ENCODE measurements at places on chromosomes 1 and 21.
A peak's percentile ranks its signal among the peaks of the same experiment; 100 is the strongest.

DNA sequence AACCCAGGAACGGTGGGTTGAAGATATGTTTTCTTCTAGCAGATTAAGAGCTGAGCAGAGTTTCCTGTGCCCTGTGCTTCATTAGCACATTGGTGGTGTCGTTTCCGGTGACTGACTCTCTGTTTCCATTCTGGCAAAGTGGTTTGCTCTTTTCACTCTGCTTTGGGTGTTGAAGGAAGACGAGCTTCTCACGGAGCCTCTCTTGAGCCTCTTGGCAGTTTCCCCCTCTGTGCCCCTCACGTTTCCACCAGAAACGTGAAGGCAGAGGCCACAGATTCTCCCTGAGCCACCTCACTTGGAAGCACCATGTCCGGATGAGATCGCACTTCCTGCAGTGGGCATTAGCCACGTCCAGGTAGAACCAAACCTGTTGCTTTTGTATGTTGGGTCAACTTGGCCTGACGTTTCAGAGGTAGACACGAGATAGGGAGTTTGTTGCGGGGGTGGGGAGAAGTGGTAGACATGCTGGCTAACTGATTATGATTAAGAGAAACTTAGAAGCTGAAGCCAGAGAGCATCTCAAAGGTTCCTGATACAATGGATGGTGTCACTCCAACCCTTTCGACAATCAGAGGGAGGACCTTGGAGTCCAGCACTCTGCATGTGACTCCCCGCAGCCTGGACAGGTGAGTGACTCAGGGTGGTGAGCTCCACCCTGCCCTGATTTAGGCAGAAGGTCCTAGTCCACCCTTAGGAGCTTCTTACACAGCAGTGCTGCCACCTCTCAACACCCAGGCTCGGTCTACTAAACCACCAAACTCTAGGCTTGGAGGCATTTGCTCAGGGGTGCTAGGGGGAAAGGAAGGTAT, at the start of gene LAX1:
TSS of gene LAX1 (plus strand) at position 155 of the 809 bp plus-strand sequence. CDS start at position 538, 383 bp downstream.
- ATAC-seq, result no peak

DNA sequence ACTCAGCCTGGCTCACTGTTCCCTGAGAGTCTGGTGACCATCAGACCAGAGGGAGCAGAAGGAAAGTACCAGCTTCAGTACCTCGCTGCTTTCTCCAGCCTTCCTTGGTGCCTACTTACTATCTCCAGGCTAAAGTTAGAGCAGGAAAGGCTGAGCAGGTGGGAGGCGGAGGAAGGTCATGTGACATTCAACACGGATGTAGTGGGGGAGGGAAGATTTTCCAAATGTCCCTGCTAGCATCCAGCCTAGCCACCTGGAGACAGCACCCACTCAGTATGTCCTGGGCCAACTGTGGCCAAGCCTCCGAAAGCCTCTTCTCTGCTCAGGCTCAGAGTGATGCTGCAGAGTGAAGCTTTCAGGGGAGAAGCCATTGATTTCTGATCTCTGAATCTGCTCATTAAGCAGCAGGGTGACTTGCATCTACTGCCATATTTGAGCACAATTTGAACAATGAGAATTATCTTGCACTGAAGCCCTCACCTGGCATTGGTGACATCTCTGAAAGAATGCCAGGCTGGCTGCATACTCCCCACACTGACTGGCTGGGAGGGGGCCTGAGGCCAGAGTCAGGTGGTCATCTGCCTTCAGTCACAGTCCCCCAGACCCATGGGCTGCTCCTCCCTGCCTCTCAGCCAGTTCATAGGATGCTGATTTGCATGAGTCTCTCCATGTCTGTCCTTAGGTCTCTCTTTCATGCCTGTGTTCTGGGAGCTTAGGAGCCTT, 86.2 kb downstream of the KCND3 start:
- no peak for ATAC-seq

- ATAC-seq, result peak; percentile 53
Observed at GRCh38 chr1:82227306-82228095, 426.8 kb downstream of the ADGRL2 start.

DNA sequence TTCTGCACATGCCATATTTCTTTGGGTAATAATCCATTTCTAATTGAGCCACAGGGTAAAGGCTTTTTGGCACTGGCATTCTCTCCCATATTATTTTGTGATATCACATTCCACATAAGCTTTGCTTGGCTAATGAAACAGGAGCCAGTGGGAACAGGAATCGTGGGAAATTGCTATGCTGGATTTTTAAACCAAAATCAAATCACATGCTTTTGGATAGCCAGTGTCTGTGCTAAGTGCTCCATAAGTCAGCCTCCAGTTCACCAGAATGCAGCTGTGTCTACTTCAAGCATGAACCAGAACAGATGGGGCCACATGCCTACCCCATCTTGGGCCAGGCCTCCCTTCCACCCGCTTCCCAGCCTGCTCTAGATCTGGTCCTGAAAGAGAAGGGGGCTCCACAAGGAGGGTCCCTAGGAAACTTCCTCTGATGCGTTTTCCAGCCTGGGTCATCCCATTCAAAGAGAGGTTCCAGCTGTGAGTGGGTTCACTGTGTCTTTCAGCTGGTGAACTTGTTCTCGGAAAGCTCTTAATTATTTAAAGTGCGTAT, 131.2 kb upstream of the COA6 start:
- ATAC-seq, result no peak

DNA sequence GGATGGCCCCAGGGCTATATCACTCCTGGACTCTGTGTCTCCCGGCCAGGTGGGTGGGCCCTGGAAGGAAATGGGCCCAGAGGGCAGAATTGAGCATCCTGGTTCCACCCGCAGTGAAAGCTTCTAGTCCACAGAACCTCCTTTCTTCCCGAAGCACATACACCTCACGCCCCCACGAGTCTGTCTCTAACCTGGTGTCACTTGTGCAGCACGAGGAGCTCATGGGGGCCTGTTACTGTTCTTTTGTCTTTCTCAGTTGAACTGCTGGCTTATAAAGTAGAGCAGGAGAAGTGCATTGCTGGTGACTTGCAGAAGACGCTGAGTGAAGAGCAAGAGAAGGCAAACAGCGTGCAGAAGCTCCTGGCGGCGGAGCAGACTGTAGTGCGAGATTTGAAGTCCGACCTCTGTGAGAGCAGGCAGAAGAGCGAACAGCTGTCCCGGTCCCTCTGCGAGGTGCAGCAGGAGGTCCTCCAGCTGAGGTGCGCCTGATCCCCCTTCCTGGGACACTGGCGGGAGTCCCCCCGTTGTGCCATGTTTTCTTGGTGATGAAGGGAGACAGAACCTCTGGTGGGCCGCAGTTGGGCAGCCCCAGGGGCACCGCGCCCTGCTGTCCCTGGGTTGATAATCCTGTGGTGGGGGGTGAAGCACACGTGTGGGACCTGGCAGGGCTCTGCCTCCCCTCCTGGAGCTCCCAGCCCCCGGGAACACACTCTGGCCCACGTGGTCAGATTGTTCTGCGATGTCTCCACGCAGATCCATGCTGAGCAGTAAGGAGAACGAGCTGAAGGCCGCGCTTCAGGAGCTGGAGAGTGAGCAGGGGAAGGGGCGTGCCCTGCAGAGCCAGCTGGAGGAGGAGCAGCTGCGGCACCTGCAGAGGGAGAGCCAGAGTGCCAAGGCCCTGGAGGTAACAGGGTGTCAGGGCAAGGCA, 28.7 kb upstream of the DIP2A start:
- ATAC-seq, result no peak

GRCh38 chr1:89711140-89711778, 78.3 kb downstream of the LRRC8C start:
- ATAC-seq, result no peak

DNA sequence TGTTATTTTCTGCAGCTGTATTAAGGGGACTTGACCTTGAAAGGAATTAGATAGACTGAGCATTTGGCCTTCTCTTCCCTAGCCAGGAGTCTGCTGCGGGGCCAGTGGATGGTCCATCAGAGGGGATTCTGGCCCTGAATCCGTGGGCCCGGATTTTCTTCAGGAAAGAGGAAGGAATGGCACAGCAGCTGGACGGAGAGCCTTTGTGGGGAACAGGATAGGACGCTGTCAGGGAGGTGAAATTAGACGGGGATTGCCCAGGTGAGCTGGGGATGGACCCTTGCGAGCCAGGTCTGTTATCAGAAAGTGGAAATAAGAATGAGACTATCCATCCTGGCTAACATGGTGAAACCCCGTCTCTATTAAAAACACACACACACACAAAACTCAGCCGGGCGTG, 1.7 kb upstream of the C2CD2 start:
- ATAC-seq, result no peak

DNA sequence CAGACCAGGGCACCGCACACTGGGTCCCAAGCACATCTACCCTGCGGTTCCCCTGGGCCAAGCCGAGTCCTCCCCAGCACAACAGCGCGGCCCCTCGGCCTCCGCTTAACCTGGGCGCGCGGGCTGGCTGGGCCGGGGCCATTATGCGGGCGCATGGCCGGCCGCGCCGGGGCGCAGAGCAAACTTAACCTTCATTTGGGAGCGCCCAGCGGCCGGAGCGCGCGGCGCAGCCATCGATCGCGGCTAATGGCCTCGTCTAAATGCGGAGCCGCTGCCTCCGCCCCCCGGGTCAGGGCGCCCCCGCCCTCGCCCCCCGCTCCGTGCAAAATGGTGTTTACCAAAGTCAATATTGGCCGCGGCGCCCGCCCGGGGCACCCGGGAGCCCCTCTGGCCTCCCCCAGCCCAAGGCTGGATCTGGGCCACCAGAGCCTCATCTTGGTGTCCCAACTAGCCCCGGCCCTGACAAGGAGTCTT, 272.1 kb downstream of the TRABD2B start:
- ATAC-seq, result peak; percentile 41

DNA sequence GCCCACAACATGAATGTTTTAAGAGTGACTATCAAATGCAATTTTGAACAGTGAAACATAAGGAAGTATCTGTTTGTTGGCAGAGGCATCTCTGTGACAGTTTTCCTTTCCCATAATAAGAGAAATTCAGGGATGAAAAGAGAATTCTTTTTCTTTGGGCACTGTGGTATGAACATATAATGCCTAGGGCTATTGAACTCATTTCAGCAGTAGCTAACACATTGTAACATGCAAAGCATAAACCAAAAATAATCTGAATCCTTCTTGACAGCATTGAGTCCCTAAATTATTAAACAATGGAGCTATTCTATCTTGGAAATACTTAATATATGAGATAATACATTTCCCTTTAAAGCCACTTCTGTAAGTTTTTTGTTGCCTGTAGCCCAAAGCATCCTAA, 633.0 kb upstream of the B3GALT2 start:
- no peak for ATAC-seq

DNA sequence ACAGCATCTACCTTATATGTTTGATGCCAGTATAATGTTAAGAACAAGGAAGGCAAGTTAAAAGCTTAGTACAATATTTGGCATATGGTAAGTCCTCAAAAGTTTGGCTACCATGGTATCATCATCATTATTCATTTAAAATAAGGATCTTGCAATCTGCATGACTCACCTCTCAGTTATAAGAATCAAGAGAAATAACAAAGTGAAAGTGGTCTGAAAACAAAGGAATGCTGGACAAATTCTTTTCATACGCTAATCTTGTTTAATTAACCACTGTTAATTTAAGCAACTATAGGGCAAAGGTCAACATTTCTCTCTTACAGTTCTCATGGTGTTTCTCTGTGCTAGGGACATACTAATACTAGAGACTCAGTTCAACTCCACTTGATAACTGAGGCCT, 13.0 kb upstream of the CLDN19 start:
- peak; percentile 63 for ATAC-seq

GRCh38 chr1:234997201-234997895, 131.3 kb downstream of the TOMM20 start:
- peak; percentile 88 for ATAC-seq

- no peak for ATAC-seq
Observed at GRCh38 chr21:45332981-45333582, 45.4 kb upstream of the POFUT2 start.

DNA sequence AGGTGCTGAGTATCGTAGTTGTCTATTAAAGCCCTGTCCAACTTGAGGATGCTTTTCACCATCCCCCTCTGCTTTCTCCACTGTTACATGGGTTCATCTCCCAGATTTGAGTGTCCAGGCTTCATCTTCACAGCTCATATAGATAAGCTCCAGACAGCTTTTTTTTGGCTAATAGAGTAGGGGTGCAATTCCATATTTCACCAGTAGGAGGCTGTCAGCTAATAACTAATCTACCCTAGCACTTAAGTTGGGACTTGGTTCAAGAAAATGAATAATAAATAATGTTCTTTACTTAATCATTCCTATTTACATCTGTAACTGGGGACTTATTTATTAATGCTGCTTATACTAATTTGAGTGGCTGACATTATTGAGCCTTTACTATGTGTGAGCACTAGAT, 124.5 kb downstream of the IGSF21 start:
- ATAC-seq, result no peak
